ENCODE measurements at places on chromosomes 11 and 22.

DNA sequence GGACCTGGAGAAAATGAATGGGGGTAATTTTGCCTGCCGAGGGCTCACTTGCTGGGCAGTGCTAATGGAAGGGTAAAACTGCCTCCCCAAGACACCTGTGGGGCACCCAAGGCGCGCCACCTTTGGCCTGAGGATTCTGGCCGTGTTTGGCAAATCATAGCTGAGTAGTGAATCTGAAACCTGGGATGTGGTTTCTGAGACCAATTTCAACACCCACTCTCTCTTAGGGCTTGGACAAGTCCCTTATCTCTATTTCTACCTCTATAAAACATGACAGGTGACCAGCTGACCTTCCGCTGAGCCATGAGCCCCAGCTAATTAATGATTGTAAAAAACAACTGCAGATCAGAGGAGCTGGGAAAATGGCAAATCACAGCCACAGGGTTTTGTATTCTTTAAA, 1.5 kb upstream of the PACSIN3 start:
- DNase-seq = no peak

- no peak for DNase-seq
Observed at GRCh38 chr11:70229737-70230136, 26.6 kb downstream of the FADD start.

GRCh38 chr11:67260406-67260805, 5.9 kb upstream of the GRK2 start:
- DNase-seq = no peak

GRCh38 chr11:120894202-120894985, 129.5 kb upstream of the TBCEL start:
- no peak for DNase-seq

DNA sequence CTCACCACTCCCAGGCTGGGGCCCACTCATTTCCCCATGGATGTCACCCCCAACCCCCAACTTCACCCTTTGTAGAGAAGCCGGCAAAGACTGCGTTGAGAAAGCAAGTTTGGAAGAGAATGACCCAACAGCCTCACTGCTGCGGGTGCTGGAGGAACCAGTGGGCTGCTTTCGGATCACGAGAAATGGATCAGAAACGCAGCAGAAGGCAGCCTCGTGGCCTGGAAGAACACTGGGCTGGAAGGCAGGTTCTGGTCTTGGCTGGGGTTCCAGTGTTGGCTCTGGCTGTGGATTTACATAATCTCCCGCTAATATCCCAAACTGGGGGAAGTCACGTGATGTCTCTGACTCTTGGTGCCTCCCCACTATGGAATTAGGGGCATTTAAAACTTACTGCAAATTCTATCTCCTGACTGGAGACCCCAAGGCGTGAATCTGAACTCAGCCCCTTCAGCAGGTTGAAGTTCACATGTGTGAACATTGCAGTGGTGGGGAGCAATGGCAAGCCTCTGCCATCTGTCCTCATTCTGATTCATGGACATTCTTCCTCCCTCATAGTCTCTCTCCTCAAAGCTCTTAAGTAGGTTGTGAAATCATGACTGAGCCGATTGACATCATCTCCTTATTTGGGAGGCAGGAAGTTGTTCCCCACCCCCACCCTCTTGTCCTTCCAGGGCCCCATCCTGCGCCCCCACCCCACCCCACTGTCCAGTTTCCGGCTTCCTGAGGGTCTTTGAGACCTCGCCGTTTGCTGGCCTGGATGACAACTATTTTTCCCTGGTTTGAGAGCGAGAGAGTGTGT, 37.0 kb upstream of the TIMP3 start:
- no peak for DNase-seq

DNA sequence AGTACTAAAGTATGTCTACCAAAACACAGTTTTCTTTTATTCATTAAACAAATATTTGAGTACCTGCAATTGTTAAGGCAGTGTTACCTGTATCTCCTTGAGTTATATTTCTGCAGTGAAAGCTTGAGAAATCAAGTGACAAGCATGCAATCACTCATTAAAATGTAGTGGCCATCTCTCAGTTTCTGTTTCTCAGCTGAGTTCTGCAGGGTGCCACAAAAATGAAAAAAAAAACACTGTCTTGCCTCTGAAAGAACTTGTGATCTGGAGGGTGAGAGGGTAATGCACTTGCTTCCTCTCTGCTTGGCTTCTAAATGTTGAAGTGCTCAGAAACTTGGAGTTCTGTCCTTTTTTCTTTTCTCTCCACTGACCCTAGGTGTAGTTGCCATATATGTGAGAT, 6.8 kb downstream of the QSER1 start:
- no peak for DNase-seq

DNA sequence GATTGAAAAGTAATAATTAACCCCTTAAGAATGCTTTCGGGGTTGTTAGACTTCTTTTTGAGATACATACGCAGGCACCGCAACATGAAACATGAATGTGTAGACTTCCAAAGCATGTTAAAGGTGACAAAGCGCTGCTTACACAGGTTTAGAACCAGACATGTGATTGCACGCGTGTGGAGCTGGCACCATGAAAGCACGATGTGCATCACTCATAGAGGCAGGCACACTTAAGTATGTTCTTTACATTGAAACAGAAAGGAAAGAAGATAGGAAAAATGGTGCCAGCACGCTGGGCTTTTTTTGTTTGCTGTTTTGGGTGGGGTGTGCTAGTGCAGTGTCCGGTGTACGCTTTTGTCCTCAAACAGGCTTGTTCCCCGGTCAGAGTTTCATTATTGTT, 83.6 kb upstream of the PPARA start:
- DNase-seq = no peak

- DNase-seq = no peak
Observed at GRCh38 chr11:69203381-69203780, 47.6 kb downstream of the SMIM38 start.

GRCh38 chr11:110435780-110436717, 6.3 kb downstream of the FDX1 start:
- no peak for DNase-seq

DNA sequence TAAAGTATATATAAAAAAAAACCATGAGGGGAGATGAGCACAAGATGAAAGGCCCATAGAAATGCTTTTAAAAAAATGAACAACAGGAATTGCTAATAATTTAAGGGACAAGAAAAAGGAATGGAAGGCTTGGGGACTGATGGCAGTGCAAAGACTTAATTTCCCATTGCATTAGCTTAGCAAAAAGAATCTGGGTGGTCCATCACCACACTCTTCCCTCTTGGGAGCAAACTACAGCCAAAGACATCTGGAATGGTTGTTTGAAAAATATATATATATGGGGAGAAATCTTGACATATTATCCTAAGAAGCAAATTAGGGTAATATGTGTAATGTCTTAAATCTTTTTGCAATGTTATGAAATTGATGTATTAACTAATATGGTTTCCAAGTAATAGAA, 727.1 kb downstream of the METTL15 start:
- no peak for DNase-seq

DNA sequence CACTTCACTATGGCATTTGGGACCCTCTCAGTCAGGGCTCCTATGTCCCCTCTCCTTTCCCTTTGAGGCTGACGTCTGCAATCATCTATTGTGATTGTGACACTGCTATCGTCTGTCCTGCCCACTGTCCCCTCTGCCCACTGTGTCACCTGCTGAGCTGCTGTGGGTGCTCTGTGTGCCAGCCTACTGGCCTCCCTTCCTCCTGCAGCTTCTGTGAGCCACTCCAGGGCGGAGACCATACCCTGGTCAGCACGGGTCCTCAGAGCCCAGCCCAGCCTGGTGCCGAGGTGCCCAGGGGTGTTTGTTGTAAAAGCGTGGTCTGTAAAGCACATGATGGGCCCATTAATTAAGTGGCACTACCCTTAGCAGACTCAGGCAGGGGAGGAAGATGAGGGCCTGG, 29.4 kb downstream of the MPPED1 start:
- DNase-seq = no peak

GRCh38 chr11:112949781-112950575, 11.2 kb upstream of the NCAM1 start:
- DNase-seq = no peak

- no peak for DNase-seq
Observed at GRCh38 chr11:121914508-121915059, 201.4 kb downstream of the BLID start.

- DNase-seq = no peak
Observed at GRCh38 chr22:31103899-31104694, 3.3 kb downstream of the SELENOM start.

DNA sequence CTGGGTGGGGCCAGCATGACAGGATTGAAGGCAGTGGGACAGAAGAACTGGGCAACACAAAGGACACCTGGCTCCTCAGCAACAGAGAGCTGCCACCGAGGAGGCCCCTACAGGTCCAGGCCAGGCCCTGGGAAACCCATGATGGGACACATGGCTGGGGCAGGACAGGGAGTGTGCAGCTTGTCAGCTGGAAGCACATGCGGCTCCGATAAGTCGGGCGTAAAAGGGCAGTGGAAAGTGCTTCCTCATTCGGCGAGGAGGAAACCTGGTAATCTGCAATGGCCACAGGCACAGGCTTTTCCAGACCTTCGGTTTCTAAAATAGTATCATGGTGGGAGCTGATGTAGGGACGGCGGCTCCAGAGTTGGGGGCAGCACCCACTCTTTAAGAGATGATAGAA, 16.5 kb downstream of the GNAZ start:
- DNase-seq = no peak

GRCh38 chr11:73186294-73186850, 31.7 kb upstream of the P2RY2 start:
- DNase-seq = no peak

DNA sequence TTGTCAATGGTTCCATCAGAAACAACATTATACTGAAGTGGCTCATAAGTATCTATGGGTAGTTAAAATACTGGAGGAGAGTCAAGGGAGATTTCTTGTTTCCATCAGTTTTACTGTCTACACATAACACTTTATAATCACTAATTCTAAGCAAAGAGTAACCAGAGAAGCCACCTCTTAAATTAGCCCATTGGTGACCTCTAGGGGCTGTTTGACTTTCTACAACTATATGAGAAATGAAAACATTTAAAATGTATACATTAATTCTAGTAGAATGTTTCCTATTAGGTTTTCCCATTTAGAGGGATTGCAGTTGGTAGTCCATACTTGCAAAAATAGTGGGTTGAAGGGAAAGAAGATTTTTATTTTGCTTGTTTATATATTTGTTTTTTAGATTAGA, 504.3 kb downstream of the FAM181B start:
- DNase-seq = no peak

DNA sequence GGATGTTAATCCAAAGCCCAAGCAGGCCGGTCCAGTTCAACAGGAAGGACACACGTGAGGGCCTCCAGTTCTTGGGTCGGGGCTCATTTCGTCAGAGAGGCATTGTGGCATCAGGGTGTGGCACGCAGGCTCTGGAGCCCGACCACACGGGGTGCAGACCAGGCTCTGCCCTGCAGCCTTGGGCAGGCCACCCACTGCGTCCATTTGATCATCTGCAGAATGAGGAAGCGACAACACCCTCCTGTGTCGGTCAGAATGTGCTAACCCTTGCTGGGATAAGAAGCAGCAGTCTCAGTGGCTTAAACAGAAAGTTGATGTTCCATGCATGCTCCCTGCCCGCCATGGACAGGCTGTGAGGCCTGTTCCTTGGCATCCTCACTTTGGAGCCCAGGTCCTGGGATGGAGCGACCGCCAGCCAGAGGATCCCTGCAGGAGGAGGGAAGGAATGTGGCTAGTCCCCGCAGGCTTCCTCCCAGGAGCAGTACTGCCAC, 10.8 kb downstream of the RIBC2 start:
- DNase-seq = no peak

DNA sequence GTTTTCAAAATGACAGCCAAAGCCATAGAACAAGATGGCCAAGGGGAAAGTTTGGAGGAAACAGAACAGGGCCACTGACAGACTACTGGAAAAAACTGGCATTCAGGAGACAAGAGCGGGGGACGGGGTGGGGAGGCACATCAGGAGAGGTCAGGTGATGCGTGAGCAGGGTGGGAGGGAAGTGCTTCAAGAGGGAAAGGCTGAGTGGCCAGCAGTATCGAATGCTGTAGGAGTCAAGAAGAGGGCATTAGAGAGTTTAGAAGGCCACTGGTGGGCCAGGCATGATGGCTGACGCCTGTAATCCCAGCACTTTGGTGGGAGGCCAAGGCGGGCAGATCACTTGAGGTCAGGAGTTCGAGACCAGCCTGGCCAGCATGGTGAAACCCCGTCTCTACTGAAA, 8.2 kb downstream of the GTPBP1 start:
- DNase-seq = no peak

DNA sequence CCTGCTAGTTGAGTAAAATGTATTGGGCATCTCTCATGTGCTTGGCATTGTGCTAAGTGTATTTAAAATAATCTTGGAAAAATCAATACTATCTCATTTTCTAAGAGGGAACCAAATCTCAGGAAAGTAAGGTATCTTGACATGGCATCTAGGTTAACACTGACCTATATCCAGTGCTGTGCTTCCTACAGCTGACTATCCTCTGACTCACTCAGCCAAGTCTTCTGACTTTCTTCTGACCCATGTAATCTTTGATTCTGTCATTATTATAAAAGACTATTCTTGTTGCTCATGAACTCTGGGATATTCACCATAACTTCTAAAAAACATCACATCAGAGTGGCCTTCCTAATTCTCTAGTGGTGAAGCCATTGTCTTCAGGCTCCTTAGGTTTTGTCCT, 304.1 kb upstream of the TENM4 start:
- DNase-seq = no peak

DNA sequence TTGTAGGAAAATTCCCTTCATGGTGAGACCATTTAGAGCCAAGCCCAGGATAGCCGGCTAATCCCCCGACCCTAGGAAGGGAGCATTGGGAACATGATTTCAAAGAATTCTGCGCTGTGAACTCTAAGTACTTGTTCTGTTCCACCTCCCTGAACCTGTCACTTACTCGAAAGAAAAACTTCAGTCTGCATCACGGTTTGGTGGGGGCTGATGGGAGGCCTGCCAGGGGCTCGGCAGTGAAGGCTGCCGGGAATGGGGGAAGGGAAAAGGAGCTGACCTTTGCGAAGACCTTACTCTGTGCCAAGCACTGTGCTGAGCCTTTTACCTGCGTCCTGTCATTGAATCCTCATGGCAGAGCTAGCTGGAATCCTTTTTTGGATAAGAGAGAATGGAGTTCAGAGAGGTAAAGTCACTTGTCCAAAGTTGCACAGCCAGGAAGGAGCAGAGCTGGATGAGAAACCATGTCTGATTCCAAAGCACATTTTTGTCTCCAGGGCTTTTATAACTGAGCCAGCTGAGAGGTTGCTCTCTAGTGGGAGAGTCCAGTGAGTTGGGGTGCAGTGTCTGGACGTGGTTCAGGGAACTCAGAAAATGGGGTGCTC, 15.4 kb downstream of the RASD2 start:
- DNase-seq = no peak
